ENCODE measurements at places on chromosomes 5 and 9.

DNA sequence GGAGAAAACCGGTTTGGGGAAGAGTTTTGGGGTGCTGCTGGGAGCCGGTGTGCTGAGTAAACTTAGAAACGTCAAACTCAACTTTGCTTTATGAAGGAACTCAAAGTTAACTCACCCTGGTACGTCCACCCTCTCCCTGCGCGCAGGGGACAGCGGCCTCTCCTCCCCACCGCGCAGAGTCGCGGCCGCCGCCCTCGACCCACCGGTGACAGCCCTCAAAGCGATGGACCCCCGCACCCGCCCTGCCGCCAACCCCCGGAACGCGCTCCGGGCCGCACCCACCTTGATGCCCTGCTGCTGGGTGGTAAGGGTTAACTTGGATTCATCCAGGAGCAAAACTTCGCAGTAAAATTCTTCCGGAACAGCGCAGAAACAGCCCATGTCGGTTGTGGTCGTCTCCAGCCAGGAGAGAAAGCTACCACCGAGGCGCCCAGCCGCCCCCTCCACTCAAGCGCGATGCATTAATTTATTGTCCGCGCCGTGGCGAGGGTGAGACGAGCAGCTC is 366 bp downstream of the EPB41L4A start:
- H3K4me1 ChIP-seq: peaks cover 14% of the 10 kb centered on the region
- peak overlapping the region; percentile 82 for H3K27ac ChIP-seq
- no peaks in the 10 kb centered on the region for H3K36me3 ChIP-seq
- peaks cover 68% of the 10 kb centered on the region for H3K27me3 ChIP-seq

DNA sequence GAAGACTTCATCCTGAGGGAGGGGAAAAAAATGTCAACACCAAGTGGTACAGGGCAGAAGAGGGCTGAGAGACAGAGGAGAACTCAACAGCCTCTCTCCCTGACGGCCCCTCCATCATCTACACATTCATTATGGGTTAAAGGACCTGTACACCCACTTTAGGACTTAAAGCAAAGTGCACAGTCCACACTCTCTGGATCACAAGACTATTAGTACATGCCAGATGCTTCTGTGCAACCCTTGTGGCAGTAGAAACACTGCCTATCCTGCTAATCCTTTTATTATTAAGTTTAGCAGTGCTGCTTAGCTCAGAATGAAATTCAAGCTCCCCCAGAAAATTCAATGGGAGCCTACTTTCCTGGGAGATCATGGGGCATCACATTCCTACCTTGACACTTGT is 1.9 kb downstream of the FRMD3 start:
- no peaks in the 10 kb centered on the region for H3K36me3 ChIP-seq
- peaks cover 23% of the 10 kb centered on the region for H3K4me1 ChIP-seq
- no peak for DNase-seq

DNA sequence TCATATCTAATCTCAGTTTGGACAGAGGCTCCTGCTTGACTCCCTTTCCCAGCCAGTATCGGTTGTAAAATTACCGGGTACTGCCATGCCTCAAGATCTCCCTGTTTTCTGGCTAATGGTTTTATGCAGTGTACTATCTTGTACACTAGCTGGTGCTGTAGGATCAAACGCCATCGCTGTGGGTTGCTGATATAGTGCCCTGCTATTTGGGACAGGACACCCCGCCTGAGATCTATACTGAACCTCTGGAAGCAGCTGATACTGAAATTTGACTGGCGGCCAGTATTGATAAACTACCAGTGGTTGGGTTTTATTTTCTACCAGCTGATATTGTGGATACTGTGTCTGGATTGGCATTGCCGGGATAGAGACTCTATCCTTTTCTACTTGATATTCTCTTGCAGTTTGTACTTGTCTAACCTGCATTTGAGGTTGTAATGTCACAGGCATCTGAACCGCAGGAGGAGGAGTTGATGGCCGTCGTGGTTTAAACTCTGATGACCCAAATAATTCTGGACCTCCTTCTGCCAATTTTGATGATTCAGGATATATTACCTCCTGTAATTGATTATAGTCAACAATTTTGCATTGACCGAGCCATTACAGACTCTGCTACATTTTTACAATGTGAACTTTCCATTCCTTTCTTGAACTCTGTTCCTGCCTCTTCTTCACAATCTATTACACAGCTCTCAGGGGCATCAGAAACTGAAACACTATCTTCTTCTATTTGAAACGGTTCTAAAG is 112.5 kb upstream of the LARP1 start:
- peaks cover 4% of the 10 kb centered on the region for H3K4me1 ChIP-seq
- no peak for DNase-seq
- no peak overlapping the region for H3K4me3 ChIP-seq
- H3K27me3 ChIP-seq: peaks cover 13% of the 10 kb centered on the region
- H3K36me3 ChIP-seq: no peaks in the 10 kb centered on the region
- no peak overlapping the region for H3K27ac ChIP-seq

DNA sequence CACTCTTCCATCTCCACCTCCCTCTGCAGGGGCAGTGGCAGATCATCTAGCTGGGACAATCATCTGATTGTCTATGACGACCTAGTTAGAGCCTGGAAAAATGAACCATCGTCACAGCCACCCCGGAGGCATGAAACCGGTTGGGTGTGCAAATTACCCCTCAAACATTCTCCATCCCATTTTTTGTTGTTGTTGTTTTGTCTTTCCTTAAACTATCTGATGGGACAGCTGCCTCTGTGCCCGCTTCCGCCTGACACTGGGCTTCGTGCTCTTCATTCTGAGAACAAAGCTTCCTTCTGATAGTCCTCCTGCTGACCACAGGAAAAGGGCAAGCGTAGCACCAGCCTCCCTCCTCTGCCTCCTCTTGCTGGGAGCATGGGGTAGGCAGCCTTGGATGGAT is 7.0 kb upstream of the NDST1 start:
- H3K36me3 ChIP-seq: peaks cover 5% of the 10 kb centered on the region
- DNase-seq: no peak
- H3K4me1 ChIP-seq: peaks cover 100% of the 10 kb centered on the region
- no peak overlapping the region for H3K4me3 ChIP-seq

DNA sequence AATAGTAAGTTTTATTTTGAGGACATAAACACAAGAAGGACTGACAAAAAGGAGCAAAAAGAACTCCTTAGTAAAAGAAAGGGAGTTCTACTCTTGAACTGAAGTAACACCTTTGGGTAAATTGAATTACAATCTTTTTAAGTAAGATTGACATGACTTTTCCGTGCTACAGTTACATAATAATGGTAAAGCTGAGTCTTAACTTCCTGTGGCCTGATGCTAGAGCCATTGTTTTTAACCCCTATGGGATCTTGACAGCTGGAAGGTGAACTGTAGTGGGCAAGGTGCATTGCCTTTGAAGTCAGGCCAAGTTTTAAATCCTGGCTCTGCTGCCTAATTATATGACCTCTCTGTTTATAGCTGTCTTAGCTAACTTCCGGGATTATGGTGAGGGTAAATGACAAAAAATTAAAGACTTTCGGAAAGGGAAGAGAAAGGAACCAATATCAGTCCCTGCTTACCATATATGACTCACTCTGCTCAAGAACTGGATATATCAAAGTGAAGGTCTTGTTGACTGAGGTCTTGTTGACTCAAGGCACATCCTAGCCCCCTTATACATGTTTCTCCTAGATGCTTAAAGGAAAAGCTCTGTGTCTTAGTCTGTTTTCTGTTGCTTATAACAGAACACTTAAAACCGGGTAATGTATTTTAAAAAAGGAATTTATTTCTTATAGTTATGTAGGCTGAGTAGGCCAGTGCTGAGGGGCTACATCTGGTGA is 6.8 kb downstream of the HSD17B4 start:
- no peak overlapping the region for H3K27ac ChIP-seq
- no peak overlapping the region for H3K4me3 ChIP-seq
- H3K27me3 ChIP-seq: no peaks in the 10 kb centered on the region
- DNase-seq: no peak
- peaks cover 31% of the 10 kb centered on the region for H3K36me3 ChIP-seq

Data from left lung (tissue), 14 donors.